Glomerular endothelial cell (primary cell): ENCODE measurements at places on chromosomes 4 and X. TPM values are rescaled to one million over a fixed set of nuclear protein-coding genes. Genes with fewer than 3 reads are reported as not detected.

Gene FGF5
- 1.9 and 4.3 TPM in 2 replicates for total RNA-seq

Gene DMD
- total RNA-seq = 1.6 and 6.7 TPM in 2 replicates

Gene MAD2L1
- 4.1 and 6.2 TPM in 2 replicates for total RNA-seq

Gene GNRHR
- not detected in 2 replicates for total RNA-seq

Gene TDO2
- total RNA-seq = not detected in 2 replicates

Gene HSFX4
- not detected in 2 replicates for total RNA-seq

Gene RHOXF1
- not detected in 2 replicates for total RNA-seq

Gene FDCSP
- not detected in 2 replicates for total RNA-seq

Gene STK32B
- total RNA-seq = 25.4 and 29.0 TPM in 2 replicates

Gene NKX3-2
- not detected in 2 replicates for total RNA-seq
